Stimulated activated CD8-positive, alpha-beta memory T cell treated with anti-CD3 and anti-CD28 coated beads, Interleukin-4, amount 100 ng/mL, for 48 hours (primary cell): ENCODE measurements at places on chromosomes 16 and 17.

DNA sequence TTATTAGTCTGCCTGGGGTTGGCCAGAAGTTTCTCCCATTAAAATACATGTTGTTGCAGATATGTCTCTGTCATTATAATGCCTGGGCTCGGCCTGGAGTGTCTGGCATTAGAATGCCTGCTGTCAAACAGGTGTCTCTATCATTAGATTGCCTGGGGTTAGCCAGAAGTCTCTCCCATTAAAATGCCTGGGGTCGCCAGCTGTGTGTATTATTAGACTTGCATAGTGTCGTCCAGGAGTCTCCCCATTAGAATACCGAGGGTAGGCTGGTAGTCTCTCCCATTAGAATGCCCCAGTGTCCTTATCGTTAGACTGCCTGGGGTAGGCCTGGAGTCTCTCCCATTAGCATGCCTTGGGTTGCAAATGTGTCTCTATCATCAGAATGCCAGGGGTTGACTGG lies 2270.8 kb downstream of the TP53TG3F start:
- DNase-seq: no peak

- no peak for DNase-seq
Observed at GRCh38 chr17:58245428-58246103, 7.2 kb downstream of the LPO start.

DNA sequence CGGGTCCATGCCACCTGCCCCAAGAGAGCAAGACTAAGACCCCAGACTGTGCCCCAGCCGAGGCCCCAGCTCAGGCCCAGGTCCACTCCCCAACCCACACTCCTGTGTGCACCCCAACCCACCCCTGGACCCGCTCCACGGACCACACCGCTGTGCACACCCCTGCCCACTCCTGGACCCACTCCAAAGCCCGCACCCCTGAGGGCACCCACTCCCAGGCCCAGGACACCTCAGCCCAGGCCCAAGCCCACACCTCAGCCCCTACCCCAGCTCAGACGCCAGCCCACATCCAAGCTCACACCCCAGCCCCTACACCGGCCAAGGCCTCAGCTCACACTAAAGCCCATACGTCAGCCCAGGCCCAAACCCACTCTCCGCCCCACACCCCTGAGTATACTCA lies 1.1 kb downstream of the SPEM3 start:
- no peak for DNase-seq

DNA sequence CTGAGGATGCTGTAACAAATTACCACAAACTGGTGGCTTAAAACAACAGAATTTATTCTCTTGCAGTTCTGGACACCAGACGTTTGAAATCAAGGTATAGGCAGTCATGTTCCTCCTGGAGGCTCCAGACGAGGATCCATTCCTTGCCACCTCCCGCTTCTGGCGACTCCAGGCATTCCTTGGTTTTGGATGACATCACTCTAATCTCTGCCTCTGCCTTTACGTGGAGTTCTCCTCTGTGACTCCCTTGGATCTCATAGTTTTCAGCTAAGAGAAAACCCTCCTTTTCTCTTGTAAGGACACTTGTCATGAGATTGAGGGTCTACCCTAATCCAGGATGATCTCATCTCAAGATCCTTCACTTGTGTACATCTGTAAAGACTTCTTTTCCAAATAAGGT lies 31.4 kb upstream of the HS3ST3B1 start:
- DNase-seq: no peak
